Tibial nerve (tissue), 4 donors: ENCODE measurements at places on chromosomes 1 and 21.

DNA sequence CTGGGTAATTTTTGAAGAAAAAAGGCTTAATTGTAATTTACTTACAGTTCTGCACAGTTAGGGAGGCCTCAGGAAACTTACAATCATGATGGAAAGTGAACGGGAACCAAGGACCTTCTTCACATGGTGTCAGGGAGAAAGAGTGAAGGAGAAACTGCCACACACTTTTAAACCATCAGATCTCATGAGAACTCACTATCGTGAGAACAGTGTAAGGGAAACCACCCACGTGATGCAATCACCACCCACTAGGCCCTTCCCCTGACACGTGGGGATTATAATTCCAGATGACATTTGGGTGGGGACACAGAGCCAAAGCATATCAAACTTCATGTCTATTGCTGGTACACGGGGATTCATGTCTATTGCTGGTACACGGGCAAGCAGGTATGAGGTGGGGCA is 5.3 kb upstream of the SFT2D2 start:
- no peak overlapping the region for H3K27ac ChIP-seq
- DNase-seq = no peak
- peaks cover 5% of the 10 kb centered on the region for H3K4me1 ChIP-seq
- H3K27me3 ChIP-seq = no peaks in the 10 kb centered on the region
- no peak overlapping the region for H3K4me3 ChIP-seq
- no peaks in the 10 kb centered on the region for H3K36me3 ChIP-seq

- H3K27me3 ChIP-seq = no peaks in the 10 kb centered on the region
- no peaks in the 10 kb centered on the region for H3K4me1 ChIP-seq
- no peaks in the 10 kb centered on the region for H3K36me3 ChIP-seq
- no peak overlapping the region for H3K4me3 ChIP-seq
- no peak overlapping the region for H3K27ac ChIP-seq
These were observed 100.8 kb downstream of the SIK1 start for GRCh38 chr21:43325968-43326715.

- H3K4me3 ChIP-seq = no peak overlapping the region
- peak overlapping the region; percentile 86 for H3K27ac ChIP-seq
- peaks cover 15% of the 10 kb centered on the region for H3K4me1 ChIP-seq
- H3K36me3 ChIP-seq = no peaks in the 10 kb centered on the region
- DNase-seq = no peak
These were observed 364.6 kb downstream of the DISC1 start for GRCh38 chr1:231991231-231991630.

GRCh38 chr21:45365608-45366241 is 39.2 kb upstream of the COL18A1 start:
- no peak overlapping the region for H3K4me3 ChIP-seq
- no peak for DNase-seq
- H3K27ac ChIP-seq = peak overlapping the region; percentile 78
- no peaks in the 10 kb centered on the region for H3K27me3 ChIP-seq
- peaks cover 46% of the 10 kb centered on the region for H3K4me1 ChIP-seq
- H3K36me3 ChIP-seq = no peaks in the 10 kb centered on the region

GRCh38 chr1:111699268-111699667 is 39.9 kb downstream of the INKA2 start:
- no peak for DNase-seq
- H3K36me3 ChIP-seq = no peaks in the 10 kb centered on the region
- no peak overlapping the region for H3K4me3 ChIP-seq
